ENCODE measurements at places on chromosomes 5 and 9.

DNA sequence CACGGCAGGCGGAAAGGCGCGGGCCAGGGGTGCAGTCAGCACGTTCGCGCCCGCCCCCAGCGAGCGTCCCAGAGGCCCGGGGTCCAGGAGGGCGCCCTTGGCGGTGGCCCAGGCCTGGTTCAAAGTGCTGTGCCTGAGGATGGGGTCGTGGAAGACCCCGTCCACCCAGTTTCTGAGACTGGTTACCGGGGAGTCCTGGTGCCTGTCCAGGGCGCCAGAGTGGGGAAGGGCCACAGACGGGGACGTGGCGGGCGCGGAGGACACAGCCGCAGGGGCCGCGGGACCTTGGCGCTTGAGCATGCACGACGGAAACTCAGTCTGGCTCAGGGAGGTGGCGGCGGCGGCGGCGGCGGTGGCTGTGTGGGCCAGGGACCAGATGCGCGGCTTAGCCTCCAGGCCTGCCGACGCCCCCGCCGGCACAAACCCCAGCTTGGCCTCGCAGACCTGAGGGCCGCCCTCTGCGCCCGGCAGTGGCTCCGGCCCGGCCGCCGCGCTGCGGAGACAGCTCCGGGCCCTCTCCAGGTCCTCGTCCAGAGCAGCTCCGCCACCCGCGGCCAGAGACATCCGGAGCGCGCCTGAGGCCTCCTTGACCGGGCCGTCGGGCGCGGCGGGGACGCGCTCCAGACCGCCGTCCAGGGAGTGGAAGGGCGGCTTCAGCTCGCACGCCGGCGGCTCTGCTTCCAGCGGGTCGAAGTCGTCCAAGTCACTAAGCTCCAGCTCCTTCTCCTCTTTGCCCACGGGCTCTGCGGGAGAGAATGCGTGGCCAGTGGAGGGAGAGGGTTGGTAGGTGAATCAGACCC is 4.5 kb downstream of the IRX4 start:
- DNase-seq: no peak

DNA sequence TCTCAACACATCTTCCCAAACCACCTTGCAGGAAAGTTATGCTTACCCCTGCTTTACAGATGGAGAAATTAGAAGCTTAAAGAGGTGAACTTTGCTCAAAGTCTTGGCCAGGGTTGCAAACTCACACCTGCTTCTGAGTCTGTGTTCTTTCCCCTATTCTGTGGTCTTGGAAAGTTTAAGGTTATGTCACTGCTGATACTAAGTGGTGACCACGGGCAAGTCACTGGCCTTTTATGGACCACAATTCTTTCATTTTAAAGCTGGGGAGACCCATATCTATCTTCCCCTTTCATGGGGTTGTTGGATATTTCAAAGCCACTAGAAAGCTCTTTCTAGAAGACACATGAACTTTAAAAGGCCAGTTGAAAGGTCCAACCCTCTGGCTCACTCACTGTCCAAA is 95.4 kb upstream of the KLF4 start:
- no peak for DNase-seq

DNA sequence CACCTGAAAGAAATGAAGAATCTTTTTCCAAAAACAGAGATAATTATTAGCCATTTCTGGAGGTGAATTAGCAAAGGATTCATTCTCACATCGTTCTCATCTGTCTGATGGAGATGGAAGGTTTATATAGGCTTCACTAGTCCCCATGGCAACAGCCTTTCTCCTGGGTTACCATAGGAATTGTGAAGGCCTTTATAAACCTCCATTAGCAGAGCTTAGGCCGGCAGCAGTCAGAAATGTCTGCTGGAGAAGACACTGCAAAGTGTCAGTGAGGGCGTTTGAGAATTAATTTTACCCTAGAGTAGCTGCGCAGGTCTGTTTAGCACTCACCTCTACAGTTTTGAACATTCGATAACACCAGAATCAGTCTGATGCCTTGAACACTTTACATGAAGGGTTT is 290.4 kb upstream of the NR4A3 start:
- DNase-seq: no peak

DNA sequence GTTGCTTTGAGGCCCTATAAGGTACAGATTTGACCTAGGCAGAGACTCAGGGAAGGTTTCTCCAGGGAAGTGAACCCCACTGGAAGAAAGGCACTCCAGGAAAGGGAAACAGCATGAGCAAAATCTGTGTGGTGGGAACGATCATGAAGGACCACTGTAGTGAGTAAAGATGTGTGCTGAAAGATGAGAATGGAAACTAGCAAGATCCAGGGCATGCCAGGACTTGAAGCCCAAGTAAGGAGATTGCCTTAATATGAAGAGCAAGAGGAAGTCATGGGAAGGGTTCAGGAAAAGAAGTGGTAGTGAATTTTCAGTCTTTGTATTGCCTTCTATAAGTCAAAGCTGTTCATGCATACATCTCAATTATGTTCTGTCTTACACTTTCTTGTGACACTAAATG is 55.2 kb upstream of the SLIT3 start:
- no peak for DNase-seq

- DNase-seq: no peak
Measured at GRCh38 chr5:32332361-32332760, 19.6 kb upstream of the MTMR12 start.
